ENCODE measurements at places on chromosomes 16 and 17. TPM values are rescaled to one million over a fixed set of nuclear protein-coding genes. Genes with fewer than 3 reads are reported as not detected.

DBF4B gene
- total RNA-seq, result 26.2 TPM

ITGAD gene
- not detected for total RNA-seq

BCL6B gene
- total RNA-seq, result 0.40 TPM

SLFN11 gene
- 32.9 TPM for total RNA-seq

KRT25 gene
- total RNA-seq, result not detected

TACO1 gene
- total RNA-seq, result 23.8 TPM

ABCA9 gene
- 0.22 TPM for total RNA-seq

PIMREG gene
- total RNA-seq, result 16.4 TPM

TMEM114 gene
- not detected for total RNA-seq

MYH13 gene
- total RNA-seq, result not detected

FMNL1 gene
- 391 TPM for total RNA-seq

GAS2L2 gene
- total RNA-seq, result not detected

PROCA1 gene
- 5.5 TPM for total RNA-seq

GPRC5B gene
- 0.25 TPM for total RNA-seq

HOXB1 gene
- not detected for total RNA-seq

SLC43A2 gene
- 0.52 TPM for total RNA-seq

KRTAP1-5 gene
- not detected for total RNA-seq

Measured in activated CD4-positive, alpha-beta T cell treated with anti-CD3 and anti-CD28 coated beads, Interleukin-2, amount 10 ng/mL, durations not matched to agents 7 days and 5 days (primary cell).